ENCODE measurements at places on chromosomes 6 and 20. TPM values are rescaled to one million over a fixed set of nuclear protein-coding genes. Genes with fewer than 3 reads are reported as not detected.

The UBE2J1 gene
- 53.2 TPM for total RNA-seq

The RHAG gene
- 0.31 TPM for total RNA-seq

The EEF1E1 gene
- total RNA-seq, result 22.2 TPM

The C2 gene
- 3.1 TPM for total RNA-seq

The TMEM242 gene
- 16.9 TPM for total RNA-seq

The BFSP1 gene
- total RNA-seq, result 0.31 TPM

The ADAM33 gene
- total RNA-seq, result 3.8 TPM

Data from parietal lobe (tissue), 2 donors.